ENCODE measurements at places on chromosomes 4 and X.
A peak's percentile ranks its signal among the peaks of the same experiment; 100 is the strongest.

DNA sequence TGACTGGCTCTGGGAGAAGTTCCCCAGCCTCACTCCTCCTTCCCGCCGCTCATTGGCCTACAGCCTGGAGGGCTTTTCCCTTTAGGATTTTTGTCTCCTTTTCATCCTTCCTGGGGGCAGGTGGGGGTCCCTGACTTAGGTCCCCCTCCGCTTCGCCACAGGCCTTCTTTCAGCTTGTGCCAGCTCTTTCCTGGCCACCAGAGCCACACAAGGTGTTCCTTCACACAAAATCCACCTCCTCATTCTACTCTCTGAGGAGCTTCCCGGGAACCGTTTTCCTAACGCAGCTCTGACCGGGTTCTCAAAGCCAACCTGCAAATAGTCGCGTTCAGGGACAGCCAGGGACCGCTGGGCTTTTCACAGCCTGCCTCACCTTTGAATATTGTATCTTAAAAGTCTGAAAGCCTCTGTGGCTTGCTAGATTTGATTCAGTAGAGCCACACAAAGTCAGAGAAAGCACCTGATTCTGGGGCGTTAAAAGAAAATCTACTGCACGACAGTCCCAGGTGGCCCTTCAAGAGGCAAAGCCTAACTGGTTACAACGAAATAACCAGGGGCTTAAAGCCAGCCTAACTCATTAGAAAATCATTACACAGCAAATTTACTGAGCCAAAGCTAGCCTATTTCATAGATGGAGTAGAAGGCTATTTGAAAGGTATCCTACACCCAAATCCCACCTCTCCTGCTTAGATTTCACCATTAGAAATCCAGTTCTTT lies 731 bp upstream of the GPC3 start:
- DNase-seq: no peak

DNA sequence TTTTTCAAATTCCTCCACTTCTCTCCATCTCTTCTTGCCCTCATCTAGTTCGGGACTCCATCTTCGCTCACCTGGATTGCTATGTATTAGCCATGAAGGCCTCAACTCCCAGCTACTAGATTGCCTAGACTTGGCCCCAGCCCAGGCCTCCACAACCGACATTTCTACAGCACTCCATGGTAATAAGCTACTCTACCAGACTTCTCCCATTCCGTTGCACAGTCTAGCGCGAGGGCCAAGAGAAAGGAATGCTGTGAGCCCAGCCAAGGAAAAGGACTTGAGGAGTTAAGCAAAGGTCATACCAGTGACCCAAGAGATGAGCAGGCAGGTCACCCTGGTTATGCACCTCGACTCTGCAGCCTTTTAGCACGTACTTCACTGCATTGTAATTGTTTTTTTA lies 75.6 kb downstream of the SOWAHB start:
- DNase-seq: peak; percentile 41

DNA sequence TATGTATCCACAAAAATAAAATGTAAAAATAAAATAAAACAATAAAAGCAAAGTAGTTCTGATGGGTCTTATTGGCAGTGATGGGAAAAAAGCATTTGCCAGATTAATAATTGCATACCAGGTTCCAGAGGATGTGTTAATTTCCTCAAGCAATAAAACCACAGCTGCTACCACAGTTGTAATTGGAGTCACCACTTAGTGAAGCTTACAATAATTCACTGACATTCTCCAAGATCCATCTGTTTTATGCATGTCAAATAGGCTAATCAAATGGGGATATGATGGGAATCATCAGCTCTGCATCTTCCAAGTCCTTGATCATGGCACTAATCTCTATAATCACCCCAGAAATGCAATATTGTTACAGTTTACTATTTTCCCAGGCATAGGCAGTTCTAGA lies 123.5 kb upstream of the EMCN start:
- DNase-seq: no peak

DNA sequence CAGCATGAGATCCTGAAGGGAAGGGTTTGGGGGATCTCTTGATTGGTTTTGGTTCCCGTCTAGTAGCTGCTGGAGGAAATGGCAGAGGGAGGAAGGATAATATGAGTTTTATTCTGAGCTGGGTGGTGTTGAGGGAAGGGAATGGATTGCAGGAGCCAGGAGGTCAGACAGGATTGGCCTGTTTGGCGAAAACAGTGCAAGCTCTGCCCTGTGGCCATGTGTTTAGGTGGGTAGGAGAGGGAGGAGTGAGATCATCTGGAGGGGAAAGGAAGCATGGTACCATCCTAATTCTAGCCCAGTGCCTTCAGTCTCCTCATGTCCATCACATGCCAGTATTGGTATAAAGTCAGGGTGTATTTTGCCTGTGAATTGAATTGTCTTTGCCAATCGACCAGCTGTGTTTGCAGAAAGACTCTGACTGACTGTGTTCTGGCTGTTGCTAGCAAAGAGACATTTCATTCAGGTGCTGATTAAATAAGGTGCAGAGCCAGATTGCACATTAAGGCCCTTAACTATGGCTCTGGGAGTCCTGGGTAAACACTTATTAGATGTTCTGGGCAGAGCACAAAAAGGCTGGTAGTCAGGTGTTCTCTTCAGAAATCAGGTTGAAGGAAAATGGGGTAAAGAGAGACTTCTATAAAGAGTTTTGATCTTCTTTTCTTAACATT lies 10.0 kb downstream of the TMEM164 start:
- no peak for DNase-seq

- DNase-seq: peak; percentile 58
Observed at GRCh38 chr4:125105561-125105960, 209.2 kb upstream of the FAT4 start.

DNA sequence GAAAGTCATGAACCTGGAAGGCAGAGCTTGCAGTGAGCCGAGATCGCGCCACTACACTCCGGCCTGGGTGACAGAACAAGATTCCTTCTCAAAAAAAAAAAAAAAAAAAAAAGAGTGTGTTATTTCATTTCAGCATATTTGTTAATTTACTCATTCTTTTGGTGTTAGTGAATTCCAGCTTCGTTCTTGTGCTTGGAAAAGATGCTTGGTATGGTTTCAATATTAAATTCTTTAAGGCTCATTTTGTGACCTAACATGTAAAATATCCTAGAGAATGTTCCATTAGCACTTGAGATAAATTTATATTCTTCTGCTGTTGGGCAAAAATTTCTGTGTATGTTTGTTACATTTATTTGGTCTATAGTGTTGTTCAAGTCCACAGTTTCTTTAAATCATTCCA lies 66.8 kb downstream of the SPIN3 start:
- peak; percentile 59 for DNase-seq

DNA sequence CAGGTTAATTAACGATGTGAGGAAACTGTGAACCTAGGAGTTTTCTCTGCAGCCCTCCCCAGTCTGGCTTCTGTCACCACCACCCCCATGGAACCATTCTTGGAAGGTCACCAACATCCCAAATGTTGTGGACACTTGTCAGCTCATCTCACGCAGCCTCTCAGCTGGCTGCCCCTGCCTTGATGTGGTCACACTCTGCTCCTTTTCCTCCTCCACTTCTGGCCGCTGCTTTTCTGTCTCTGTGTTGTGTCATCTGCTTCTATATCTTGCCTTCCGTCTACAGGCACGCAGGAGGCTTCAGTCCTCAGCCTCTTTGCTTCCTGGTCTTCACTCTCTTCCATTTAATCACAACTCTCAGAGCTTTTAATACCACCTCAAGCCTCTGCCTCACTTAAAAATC lies 371.5 kb upstream of the SLIT2 start:
- peak; percentile 20 for DNase-seq

- DNase-seq: no peak
Observed at GRCh38 chr4:109091727-109092409, 210.6 kb downstream of the COL25A1 start.

DNA sequence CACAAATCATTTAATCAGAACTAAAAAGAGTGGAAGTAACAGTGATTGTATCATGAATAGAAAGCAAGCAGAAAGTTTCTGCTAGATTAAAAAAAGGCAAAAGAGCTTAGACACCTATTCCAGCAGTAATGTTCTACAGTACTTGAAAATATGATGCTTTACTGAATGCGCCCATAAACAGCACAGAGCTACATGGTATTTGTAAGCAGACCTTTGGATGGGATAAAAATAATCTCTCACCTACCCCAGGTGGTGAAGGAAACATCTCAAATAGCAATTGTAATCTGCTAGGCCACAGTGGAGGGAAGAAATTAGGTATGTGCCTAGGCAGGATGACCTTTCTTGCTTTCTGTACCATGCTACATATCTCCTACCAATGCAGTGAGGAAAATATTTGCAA lies 280.9 kb upstream of the PRKX start:
- no peak for DNase-seq

DNA sequence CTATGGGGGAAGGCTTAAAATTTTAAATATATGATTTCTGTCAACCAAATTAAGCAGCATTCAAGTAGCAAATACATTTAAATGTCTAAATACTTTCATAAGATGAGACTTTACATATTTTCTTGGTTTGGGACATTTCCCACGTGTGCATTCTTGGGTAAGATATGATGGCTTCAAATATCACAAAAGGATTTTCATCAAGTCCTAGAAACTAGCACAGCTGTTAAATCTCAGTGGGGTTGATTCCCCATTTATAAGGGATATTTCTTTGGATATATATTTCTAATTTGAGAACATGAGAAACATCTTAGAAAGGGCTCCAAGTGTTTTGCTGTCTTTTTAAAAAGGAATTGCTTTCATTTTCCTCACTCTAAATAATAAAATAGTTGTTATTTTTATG lies 90.2 kb downstream of the P2RY10 start:
- DNase-seq: no peak

- DNase-seq: peak; percentile 66
Observed at GRCh38 chr4:156109943-156110900, 156.6 kb upstream of the CTSO start.

- DNase-seq: peak; percentile 47
Observed at GRCh38 chr4:101345596-101346350, 1.6 kb downstream of the PPP3CA start.

Measured in AG10803 (cell line).